ENCODE measurements at places on chromosomes 12 and 14.

- DNase-seq = no peak
Observed at GRCh38 chr12:111894556-111894955, 52.5 kb downstream of the MAPKAPK5 start.

- DNase-seq = no peak
Observed at GRCh38 chr12:42010715-42011114, 134.0 kb downstream of the GXYLT1 start.

DNA sequence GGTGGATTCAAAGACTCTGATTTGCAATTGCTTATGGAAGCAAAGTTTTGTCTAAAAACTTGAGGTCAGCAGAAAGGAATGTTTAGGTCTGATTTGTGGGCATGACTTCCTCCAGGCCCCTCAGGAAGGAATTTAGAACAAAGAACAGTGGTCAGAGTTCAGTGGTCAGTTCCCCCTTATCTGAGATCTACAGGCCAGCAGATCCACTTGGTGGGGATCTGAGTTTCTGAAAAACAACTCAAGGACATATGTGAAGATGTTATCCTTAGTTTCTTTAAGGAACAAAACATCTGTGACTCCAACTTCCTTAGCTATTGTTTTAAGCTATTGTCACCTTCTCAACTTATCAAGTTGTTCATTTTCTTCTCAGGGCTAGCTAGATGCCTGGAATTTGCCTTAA is 28.0 kb upstream of the NAA30 start:
- no peak for DNase-seq

GRCh38 chr12:66196806-66197205 is 7.8 kb downstream of the IRAK3 start:
- no peak for DNase-seq

- DNase-seq = no peak
Observed at GRCh38 chr12:57367121-57367520, 63.7 kb downstream of the R3HDM2 start.

DNA sequence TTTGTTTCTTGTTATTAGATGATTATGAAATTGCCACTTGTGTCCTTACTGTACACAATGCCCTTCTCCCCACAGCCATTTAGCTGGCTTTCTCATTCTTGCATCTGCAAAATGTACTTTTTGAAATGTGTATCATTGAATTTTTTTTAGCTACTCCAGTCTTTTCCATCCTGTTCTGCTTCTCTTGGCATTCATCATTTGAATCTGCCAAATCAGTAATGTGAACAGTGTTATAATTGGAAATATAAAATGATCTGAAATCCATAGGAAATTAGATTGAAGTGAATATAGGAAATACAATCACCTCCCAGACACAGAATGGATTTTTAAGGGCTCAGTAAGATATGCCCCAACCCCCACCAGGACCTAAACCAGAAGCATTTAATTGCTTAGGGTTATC is 253.4 kb downstream of the C12orf50 start:
- DNase-seq = no peak

All from central memory CD4-positive, alpha-beta T cell (primary cell).